ENCODE measurements at places on chromosomes 11 and 22.

DNA sequence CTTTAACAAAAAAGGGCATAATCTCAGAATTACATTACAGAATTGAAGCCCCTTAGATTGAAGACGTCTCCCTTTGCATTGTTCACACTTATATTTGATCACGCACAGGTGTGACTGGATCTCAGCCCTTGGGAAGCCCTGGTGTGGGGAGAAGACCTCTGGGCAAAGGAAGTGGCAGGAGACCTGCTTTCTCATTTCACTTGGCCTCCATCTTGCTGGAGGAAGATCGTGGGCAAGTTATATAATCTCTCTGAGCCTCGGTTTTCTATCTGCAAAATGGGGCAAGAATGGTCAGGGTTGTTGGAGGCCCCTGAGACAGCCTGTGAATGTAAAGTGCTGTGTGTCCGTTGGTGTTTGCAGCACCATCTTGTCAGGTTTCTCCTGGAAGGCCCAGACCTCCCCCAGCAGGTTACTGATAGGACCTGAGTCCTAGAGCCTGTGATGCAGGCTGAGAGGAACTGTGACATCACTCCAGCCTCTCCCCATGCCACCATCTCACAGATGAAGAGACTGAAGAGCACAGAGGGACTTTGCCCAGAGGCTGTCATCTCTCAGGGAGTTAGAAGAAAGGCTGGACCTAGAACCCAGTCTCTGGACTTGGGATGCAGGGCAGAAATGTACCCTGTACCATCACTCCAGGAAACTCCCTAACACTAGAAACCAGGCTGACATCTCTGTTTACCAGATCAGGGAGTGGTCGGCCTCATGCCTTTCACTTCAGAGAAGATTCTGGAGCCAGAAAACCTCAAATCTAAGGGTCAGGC is 1.1 kb upstream of the APOA1 start:
- no peak for DNase-seq

DNA sequence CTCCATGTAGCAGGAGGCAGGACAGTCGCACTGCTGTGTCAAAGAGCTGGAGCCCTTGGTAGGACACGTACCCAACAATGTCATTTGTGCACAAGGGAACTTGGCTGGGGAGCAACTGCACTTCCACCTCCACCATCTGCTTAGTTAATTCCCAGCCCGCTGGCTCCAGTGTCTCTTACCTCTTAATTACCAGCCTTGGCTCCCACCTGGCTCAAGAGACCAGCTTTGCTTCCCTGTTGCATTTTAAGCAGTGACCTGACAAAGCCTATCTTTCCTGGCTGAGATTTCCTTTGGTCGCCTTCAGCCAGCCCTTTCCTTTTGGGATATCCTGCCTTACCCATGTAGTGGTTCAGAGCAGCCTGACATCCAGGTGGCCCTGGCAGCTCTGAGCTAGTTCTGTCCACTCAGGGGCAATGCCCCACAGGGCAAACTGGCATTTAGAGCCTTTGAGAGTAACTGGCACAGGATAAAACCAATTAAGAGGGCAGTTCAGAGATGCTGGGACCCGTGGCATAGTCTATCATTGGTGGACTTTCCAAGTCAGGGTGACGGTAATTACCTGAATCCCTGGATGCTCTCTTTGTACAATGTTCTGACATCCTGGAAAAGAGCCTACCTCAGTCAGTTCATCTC is 212.6 kb upstream of the SORL1-AS1 start:
- no peak for DNase-seq

- DNase-seq = no peak
Observed at GRCh38 chr11:126992804-126993111, 7.8 kb downstream of the KIRREL3 start.

DNA sequence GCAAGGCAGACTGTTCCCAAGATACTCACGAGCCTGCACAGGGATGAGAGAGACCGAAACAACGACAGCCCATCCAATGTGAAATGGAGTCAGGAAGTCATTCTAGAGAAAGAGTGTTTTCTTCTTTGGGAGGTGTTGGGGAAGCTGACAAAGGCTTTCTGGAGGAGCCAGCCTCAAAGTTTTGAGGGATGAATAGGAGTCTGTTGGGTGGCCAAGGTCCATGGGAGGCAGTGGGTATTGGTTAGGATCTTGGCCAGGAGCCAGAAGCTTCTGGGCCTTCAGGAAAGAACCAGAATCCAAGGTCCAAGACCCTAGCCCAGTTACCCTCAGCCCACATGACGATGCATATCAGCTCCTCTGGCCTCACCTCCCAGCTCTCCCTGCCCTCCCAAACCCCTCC is 59.9 kb upstream of the SHISAL1 start:
- DNase-seq = peak; percentile 11
